ENCODE measurements at places on chromosomes 2 and 18.
A peak's percentile ranks its signal among the peaks of the same experiment; 100 is the strongest.

GRCh38 chr18:48941672-48942071 lies 9.1 kb downstream of the SMAD7 start:
- no peak for DNase-seq

GRCh38 chr2:201517094-201517493 lies 65.6 kb downstream of the STRADB start:
- DNase-seq = no peak

- DNase-seq = no peak
These were observed 54.4 kb downstream of the ARHGEF4 start for GRCh38 chr2:130890941-130891669.

DNA sequence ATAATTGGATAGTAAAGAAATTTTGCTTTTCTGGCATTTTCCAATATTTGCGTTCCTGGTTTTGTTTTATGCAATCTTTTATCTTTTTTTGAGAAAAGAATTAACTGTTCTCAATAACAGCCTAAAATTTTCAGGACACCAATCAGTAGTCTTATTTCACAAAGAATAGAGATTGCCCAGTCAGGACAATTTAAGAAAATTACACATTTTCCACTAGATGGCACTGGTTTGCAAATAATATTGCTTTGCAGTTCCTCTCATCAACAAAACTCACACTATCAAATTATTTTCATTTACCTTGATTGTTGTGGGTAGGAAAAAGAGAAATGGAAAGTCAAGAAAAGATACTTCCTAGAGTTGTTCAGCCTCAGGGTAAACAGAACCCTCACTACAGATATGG lies 2.4 kb upstream of the RBM45 start:
- no peak for DNase-seq

DNA sequence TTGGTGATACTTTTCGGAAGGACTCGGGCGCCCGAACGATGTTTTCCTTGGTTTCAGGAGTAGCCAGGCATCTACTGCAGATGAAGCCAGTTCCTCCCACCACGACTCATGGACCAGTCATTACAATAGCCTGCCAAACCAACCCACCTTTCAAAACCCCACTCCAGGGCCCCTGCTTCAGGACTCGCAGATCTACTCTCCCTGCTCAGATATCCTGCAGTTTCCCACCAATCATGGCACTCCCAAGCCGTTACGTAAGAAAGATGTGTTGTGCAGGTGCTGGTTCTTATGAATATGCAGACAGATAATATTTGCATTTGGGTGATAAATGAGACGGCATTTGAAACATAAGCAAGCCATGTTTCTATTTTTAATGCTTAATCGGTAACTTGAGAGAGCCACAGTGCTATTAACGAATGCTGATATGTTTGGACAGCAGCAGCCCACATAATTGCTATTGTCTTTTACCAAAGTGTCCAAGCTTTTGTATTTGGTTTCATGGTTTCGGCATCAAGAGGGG lies 3.5 kb upstream of the CYS1 start:
- peak; percentile 17 for DNase-seq

DNA sequence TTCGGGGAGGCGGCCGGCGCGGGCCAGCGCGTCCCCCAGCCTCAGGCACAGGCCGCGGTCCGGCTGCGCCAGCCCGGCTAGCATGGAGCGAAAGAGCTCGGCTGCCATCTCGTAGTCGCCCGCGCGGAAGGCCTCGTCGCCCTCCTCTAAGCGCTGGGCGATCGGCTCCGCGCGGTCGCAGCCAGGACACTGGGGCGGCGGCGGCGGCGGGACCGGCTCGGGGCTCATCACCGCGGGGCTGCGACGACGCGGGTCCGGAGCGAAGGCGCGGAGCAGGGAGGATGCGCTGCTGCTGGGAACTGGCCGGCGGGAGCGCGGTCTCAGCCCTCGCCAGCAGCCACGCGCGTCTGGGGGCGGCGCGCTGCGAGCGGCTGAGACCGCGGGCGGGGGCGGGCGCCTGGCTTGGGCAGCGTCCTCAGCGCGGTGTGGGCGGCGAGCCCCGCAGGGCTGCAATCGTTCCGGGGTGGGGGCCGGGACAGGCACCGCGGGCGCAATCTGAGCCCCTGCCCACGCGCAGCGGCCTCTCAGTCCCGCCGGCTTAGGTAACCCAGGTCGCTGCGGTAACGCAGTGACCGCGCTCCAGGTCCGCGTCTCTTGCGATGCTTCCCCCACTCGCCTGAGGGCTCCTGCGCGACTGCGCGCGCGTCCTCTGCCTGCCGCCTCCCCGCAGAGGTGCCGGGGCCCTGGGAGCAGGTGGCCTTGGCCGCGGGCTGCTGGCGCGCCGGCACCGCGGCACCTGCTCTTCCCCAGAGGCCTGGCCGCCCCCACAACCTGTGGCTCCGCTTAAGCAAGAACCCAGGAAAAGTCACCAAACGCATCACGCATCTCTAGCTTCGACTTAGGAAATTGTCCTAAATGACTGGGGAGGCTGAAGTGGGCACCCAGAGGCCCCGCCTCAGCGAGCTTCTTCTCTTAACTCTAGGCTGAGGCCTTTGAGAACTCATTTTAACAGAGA lies at the start of gene LONRF2:
LONRF2 (minus strand) TSS at position 636 of the 955 bp plus-strand sequence; CDS start at position 228, 408 bp downstream.
- peak; percentile 12 for DNase-seq

DNA sequence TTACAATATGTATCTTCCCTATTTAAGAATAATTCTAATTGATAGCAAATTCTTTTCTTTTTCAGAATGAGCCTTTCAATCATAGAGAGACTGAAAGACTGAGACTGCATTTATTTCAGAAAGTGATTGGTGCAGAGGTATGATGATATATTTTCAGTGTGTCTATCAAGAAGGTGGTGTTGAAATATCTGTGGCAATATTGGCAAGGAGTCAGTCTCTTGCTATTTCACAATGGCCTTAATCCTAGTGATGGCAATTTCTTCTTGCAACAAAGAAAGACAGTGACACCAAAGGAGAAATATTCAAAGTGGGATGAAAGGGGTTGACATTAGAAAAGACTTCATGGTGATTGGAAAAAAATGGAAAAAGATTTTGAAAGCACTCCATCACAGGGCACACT lies 21.7 kb upstream of the ZBTB14 start:
- DNase-seq = no peak

DNA sequence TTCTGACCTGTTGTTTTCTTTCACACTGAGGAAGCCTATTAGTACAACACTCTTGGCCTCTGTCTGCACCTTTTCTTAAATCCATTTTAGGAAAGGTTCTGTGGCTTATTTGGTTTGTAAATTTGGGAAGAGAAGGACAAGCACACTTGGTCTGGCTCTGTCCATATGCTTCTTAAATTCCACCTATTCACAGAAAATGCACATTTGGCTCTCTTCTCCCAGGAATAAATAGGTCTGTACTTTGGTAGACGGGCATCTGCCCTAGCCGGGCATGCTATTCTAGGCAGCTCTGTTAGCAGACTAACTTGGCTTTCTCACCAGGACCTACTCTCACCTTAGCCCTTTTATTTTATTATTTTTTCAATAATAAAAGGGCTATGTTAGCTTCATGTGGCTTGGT lies 1211.8 kb upstream of the SLC39A10 start:
- no peak for DNase-seq

DNA sequence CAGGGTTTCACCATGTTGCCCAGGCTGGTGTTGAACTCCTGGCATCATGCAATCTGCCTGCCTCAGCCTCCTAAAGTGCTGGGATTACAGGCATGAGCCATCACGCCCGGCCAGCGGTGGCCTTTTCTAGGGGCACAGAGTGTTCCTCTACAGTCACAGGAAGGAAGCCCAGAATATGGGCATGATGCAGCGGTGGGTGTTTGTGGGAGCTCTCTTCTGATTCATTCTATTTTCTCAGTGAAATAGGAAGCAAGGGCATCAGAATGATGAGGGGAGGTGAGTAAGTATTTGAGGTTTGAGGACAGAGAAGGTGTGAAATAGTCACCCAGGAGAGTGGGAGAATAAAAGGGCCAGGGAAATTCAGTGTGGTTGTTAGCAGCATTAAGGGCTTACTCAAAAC lies 70.3 kb upstream of the PSME4 start:
- peak; percentile 82 for DNase-seq

- DNase-seq = no peak
These were observed 3.8 kb upstream of the ARHGAP25 start for GRCh38 chr2:68730828-68731227.

GRCh38 chr2:47737191-47737975 lies 45.6 kb upstream of the MSH6 start:
- no peak for DNase-seq

GRCh38 chr2:96546321-96546720 lies 9.8 kb downstream of the ARID5A start:
- DNase-seq = peak; percentile 31

- DNase-seq = no peak
These were observed 76.7 kb downstream of the XDH start for GRCh38 chr2:31337860-31338259.

- no peak for DNase-seq
These were observed 137.7 kb upstream of the TWIST2 start for GRCh38 chr2:238710032-238710735.

GRCh38 chr2:66433945-66434678 lies 813 bp upstream of the MEIS1 start:
- DNase-seq = peak; percentile 26

GRCh38 chr2:63861220-63861822 lies 19.6 kb downstream of the UGP2 start:
- peak; percentile 64 for DNase-seq

DNA sequence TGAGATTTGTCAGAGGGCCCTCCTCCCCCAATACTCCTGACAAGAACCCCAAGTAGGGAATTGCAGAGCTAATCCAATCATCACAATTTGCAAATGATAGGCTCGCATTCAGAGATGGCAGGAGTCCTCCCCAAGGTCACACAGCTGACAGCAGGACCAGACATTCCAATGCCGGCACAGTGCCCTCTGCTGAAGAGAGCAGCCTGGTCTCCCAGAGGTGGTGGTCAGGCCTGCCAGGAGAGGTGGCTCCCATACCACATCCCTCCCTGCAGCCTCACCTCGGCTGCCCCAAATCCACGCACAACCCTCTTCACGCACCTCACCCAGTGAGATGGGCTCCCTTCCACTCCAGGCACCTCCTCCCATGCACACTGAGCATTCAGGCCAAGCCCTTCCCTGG lies 25.4 kb downstream of the EN1 start:
- no peak for DNase-seq

DNA sequence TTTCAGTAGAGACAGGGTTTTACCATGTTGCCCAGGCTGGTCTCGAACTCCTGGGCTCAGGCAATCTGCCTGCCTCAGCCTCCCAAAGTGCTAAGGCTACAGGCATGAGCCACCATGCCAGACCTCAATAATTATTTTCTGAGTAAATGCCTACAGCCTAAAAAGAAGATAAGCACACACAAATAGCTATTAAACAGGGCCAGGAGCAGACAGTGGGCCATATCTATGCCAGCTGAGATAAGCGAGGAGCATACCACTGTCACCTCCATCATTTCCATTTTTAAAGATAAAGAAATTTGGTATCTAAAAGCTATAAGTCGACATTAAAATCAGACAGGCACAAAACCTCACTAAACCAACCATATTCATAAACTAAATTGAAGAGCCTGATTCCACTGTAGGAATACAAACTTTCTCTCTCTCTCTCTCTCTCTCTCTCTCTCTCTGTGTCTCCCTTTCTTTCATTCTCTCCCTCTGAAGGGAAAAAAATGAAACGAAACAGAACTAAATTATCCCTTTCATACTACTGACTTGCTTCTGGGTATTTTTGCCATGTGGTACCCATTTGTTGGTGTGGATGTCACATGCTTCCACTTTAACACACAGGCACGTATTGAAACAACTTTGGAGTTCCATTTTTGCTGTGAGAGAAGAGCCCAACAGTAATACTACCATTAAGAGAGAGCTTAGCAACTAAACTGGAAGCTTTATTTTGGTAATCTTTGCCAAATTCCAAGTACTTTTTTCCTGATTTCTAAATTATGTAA lies 51.0 kb downstream of the FARSB start:
- no peak for DNase-seq

DNA sequence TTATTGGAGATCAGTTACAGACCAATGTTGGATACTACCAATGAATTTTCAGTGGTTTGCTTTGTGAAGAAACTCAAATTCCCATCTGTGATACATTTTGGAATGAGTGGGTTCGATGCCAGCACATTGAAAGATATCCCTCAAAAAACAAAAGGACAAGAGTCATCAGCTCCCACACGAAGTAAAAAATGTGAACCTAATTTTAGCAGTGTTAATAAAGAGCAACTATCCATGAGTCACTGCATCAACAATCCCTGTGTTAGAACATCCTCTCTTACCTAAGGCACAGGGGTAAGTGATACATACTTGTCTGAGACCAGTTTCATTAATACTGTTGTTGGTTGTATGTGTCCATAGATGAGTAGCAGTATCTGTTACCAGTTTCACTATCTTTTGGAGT lies 551.8 kb upstream of the SOX11 start:
- no peak for DNase-seq

DNA sequence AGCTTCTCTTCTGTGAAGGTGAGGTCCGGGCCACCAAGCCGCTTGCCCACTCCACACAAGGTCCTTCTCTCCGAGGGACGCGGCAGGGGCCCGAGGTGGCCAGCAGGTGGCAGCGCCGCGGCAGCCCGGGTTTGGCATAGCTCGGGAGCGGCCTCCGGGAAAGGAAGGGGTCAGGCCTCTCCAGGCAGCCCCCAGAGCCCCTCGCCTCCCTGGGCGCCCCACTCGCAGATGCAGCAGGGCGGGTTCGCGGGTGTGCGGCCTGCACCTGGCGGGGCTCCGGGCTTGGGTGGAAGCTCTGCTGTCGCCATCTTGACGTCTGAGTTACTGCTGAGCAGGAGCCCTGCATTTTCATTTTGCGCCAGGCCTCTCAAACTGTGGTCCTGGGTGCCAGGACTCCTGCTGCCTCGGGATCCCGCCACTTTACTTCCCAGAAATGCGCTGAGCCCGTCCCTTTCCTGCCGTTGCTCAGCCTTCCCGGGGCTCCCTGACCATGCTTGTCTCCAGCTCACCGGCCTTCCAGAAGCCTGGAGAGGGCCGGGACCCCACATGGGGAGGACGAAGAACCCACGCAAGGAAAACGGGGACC lies 18.6 kb upstream of the NCL start:
- peak; percentile 83 for DNase-seq

DNA sequence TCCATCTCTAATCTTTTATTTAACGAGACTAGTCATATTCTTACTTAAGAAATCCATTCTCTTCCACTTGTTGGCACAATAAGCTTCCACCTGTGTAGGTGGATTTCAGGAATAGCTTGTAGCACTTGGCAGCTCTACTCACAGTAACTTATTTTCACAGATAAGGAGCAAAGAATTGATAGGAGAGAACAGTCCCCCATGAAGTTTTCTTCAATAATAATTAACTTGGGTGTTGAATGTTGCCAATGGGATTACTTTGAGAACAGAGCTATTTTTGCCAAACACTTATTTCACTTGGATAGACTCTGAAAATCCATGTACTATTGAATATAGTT lies 1388.6 kb upstream of the PIK3C3 start:
- no peak for DNase-seq

DNA sequence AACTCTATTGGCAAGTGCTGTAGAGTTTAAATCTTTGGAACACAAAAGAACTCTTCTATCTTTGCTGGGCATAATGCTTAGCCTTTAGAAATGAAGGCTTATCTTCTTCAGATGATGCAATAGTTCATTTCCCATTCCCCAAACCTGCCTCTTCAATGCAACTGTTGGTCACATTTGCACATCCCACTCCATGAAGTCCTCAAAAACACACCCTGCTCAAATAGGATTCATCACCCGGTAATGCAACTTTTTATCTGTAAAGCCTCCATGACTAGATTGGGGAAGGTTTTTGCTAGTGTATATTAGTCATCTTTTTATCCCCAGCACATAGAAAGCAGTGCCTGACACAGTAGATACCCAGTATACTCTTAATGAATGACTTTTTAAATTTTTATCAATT lies 376.4 kb downstream of the RBM43 start:
- DNase-seq = no peak
